ENCODE measurements at places on chromosomes 4 and X.

DNA sequence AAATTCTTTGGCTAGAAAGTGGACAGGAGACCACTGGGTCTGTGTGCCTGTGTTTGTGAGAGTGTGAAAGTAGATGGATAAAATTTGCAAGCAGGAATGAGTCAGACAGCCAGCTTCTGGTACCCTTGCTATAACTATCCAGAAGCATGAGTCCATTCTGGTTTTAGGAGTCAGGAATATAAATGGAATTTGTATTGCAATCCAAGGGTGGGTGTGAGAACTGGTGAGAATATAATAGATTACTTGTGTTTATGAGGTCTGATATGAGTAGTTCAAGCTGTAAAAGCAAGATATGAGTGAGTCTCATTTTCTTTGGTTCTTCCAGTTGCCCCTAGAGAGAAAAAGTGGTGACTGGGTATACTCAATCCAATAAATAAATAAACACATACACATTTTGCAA lies 212.7 kb upstream of the TAPT1 start:
- DNase-seq: no peak

DNA sequence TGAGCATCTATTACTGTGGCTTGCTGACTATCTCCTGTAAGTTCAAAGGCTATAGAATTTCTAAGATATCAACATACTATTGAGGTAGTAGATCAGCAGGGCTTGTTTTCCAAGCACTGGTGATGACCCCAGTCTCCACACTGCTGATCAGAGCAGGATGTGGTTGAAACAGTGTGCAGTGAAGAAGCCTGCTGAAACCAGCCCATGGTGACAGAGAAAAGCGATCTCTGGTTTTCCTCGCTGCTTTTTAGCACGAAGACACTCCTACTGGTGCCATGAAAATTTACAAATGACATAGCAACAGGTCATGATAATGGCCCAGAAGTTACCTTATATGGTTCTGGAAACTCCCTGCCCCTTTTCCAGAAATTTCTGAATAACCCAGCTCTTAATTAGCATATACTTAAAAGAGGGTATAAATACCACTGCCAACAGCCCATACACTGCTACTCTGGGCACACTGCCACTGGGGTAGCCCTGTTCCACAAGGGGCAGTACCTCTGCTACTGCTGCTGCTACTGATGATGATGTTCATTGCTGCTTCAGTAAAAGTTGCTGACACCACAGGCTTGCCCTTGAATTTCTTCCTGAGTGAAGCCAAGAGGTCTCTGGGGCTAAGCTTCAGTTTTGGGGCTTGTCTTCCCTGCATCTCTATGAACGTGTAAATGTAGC lies 1689.5 kb upstream of the PCDH10 start:
- no peak for DNase-seq

GRCh38 chr4:10020871-10021652 lies at the start of gene SLC2A9:
SLC2A9 (minus strand) TSS chr4:10021497; CDS start chr4:10021429, 68 bp downstream.
- DNase-seq: no peak

DNA sequence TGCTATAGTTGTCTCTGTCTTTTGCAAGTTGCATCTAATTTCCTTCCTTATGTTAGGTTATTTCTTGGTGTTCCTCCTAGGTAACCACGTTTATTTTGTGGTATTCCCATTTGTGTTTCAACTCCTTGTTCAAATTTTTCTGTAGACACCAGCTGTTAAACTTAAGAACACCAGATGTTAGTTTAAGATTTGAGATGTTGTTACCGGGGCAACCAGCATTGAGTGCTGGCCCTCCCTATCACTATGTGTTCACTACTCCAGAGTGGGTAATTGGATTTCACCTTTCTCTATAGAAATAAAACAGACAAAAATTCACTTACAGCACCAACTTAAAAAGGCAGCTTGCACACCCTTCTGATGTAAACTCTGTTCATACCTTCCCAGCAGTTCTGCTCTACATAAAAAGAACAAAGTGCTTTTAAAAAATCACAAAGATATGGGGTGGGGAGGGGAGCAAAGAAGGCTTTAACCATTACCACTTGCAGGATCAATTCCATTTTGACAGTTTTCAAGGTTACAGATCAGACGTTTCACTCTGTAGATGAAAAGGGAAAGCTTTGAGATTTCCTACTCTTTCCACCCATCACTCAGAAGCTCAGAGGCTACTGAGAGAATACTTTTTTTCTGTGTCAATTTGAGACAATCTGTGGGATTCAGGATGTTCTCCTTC lies 82.9 kb downstream of the DKK2 start:
- DNase-seq: no peak

GRCh38 chr4:152660526-152660925 lies 19.3 kb downstream of the TMEM154 start:
- no peak for DNase-seq

DNA sequence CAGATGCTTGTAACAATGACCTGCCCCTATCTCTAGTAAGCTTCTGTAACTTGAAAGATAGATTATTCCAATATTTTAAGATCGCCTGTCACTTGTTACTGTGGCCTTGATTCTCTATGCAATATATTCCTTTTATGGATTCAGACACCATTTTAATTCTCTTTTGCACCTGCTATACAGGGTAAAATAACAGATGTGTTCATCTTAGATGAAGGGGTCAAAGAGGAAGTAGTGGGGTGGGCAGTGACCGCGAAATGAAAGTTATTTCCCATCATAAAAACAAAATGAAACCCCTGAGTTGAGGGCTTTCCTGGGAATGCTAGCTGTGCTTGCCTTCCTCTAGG lies 175.9 kb downstream of the TSPAN5 start:
- DNase-seq: no peak

Measured in GM10248 (cell line).